ENCODE measurements at places on chromosomes 7 and 10.

DNA sequence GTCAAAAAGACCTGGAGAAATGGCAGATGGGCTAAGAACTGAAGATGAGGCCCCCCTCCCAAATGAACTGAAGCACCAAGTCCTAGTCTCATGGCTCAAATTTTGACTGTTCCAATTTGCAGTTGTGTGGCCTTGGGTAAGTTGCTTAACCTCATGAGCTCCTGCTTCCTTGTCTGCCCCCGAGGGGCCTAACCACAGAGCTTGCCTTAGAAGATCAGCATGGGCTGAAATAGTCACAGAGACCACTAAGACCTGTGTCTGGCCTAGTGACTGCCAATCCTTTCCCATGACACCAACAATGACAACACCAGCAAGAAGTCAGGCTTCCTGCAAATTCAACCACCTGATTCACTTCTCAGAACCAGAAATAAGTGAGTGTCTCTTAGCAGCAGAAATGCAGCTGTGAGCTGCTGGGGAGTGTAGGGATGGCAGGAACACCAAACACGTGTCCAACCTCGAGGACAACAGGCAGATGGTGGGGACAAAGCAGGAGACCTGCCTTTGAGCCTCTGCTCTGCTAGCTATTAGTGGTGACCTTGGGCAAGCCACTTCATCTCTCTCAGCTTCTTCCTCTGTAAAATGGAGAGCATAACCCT is 23.7 kb downstream of the CRHR2 start:
- DNase-seq = no peak

- no peak for DNase-seq
Observed at GRCh38 chr10:69726850-69727249, 74.9 kb upstream of the COL13A1 start.

GRCh38 chr7:34727464-34727995 is 69.5 kb downstream of the NPSR1 start:
- DNase-seq = no peak

- DNase-seq = no peak
Observed at GRCh38 chr7:116711790-116712189, 39.8 kb downstream of the MET start.

- no peak for DNase-seq
Observed at GRCh38 chr10:17086865-17087367, 42.7 kb downstream of the CUBN start.

DNA sequence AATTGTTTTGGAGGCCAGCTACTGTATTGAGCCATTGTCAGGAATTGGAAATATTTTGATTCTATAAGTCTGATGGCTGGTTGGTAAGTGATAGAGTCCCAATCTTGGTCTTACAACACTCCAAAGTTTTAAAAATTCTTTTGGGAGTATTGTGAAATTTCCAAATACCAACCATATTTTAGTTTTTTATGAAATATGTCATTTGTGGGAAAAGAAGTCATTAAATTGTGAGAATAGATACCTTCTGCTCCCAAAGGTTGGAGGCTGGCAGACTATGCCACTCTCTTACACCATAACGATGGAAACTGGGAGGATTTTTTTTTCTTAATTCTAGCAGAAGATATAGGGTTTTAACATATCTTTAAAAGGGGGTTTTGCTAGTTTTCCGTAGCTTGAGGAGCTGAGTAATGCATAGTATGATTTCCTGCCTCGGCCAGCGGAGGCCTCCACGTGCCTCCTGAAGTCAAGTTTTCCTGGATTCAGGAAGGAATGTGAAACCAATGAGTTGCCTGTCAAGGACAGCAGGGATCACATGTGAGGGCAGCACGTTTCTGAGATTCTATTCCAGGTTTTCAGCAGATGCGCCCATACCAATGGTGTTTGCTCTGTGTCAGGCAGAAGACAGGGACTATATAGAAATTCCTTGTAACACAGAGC is 92.2 kb upstream of the LAMB4 start:
- DNase-seq = no peak

- DNase-seq = no peak
Observed at GRCh38 chr7:130880668-130881067, 146.7 kb upstream of the KLF14 start.

- DNase-seq = no peak
Observed at GRCh38 chr7:151379534-151380198, 30.2 kb downstream of the WDR86 start.

DNA sequence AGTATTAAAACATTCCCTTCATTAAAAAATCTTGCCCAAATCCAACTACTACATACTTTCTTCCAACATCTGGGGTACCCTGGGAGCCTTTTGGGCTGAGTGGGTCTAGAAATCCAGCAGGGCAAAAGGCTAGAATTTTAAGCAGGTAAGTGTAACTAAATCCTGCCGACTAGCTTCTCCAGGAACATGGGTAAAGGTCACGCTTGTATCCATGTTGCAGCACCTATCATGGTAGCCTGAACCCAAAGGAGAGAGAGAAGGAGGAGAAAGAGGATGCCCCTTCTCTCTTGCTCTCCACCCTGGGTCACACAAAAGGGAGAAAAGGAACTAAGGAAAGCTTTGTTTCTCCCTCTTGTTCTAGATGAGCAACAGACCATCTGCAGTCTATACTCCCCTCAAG is 53.3 kb downstream of the ZNF680 start:
- DNase-seq = no peak

DNA sequence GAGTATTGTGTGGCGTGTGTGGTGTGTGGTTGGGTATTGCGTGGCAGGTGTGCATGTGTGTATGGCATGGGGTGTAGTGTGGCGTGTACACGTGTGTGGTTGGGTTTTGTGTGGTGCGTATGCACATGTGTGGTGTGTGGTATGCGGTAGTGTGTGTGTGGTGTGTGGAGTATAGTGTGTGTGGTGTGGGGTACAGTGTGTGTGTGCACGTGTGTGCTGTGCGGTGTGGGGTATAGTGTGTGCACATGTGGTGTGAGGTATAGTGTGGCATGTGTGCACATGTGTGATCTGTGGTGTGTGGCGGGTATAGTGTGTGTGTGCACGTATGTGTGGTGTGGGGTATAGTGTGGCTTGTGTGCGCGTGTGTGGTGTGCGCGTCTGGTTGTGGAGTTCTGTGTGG is 20.9 kb upstream of the UTF1 start:
- no peak for DNase-seq

- no peak for DNase-seq
Observed at GRCh38 chr10:11144626-11145494, 127.2 kb downstream of the CELF2 start.

- DNase-seq = no peak
Observed at GRCh38 chr7:47428768-47429472, 153.0 kb downstream of the TNS3 start.

- DNase-seq = no peak
Observed at GRCh38 chr10:98666276-98666675, 219.5 kb upstream of the HPS1 start.

- no peak for DNase-seq
Observed at GRCh38 chr7:87498893-87499292, 23.4 kb upstream of the ABCB4 start.

GRCh38 chr10:35637462-35637861 is 4.6 kb downstream of the FZD8 start:
- no peak for DNase-seq

DNA sequence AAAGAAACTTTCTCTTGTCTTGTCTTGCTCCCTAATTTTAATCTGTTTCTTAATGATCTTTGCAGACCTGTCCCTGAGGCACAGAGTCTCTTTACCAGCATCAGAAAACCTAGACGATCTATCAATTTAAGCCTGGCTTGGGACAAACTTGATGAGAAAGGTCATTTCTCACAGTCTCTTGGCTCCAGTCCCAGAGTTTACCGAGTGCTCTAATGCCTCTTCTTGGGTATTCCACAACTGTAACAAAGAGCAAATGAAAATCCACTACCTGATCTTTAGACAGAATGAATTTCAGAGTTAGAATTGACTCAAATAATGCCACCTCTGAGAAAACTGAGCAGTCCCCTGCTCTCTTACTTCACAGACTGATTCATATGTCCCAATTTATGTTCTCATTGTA is 106.4 kb upstream of the DNAJB12 start:
- DNase-seq = no peak

GRCh38 chr10:124450012-124450782 is at the start of gene NKX1-2:
Gene NKX1-2 (minus strand): TSS chr10:124450035. CDS start chr10:124449943, 92 bp downstream.
- DNase-seq = no peak

DNA sequence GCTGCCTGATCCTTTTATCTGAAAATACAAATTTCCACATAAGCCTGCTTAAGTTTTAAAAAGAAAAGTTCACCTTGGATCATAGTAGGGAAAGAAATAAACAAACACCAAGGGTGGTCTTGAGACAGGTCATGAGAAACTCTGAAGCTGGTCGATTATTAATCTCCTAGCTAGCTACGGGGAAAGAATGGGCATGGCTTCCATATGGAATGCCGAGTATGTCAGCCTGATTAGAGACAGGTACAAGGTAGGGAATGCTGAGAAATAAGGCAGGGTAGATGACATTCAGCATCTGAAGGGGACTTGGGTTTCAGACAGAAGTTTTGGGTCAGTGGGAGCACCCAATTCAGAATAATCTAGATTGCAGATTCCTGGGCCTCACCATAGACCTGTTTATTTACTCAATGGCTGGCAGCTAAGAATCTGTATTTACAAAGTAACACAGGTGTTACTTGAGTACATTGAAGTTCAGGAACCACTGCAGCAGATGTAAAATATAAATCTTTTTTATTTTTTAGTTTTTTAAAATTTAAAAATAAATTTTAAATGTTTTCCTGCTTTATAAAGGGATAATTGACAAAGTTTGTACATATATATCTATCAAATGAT is 49.0 kb downstream of the SCIN start:
- DNase-seq = no peak

DNA sequence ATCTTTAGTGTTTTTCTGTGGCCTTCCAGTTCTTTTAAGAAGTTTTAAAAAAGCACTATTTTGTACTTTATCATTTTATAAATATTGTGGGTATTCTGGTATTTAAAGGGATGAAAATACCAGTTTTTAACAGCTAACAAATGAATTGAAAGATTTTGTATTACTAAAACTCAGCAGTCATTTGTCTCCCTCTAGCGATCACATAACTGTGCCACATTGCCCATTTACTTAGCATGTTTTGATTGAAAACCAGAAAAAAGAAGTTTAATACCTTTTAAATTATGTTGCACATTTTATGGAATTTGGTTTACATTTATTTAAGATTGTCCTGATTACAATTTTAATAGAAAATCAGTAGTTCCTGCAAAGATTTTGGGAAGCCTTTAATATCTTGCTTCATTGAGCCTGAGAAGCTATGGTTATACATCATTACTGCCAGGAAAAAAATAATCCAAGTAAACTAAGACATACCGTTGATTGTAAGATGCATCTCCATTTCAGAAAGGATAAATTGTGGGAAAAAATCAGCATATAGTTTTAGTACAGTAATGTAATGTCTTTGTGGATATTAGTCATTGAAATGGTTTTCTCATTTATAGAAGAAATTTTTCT is 34.9 kb downstream of the TAX1BP1 start:
- DNase-seq = no peak

DNA sequence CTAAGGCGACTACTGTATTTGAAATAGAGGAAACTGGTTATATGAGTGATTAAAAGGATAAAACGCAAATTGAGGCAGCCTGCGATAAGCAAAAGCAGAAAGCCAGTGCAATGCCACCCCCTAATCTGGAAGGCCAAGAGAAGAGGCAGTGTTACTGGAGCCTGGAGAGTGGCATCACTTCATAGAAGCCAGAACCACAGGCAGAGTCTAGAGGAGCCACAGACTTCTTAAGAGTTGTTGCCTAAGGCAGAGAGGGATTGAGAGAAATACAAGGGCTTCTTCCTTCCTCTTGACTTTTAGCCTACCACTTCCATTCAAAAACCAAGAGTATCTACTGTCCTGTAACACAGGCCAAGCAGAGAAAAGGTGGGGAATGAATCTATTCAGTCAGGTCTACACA is 94.9 kb upstream of the SKAP2 start:
- DNase-seq = no peak

GRCh38 chr10:18224626-18225445 is 84.6 kb downstream of the CACNB2 start:
- DNase-seq = no peak

GRCh38 chr7:106720641-106721040 is 59.7 kb upstream of the CCDC71L start:
- no peak for DNase-seq

DNA sequence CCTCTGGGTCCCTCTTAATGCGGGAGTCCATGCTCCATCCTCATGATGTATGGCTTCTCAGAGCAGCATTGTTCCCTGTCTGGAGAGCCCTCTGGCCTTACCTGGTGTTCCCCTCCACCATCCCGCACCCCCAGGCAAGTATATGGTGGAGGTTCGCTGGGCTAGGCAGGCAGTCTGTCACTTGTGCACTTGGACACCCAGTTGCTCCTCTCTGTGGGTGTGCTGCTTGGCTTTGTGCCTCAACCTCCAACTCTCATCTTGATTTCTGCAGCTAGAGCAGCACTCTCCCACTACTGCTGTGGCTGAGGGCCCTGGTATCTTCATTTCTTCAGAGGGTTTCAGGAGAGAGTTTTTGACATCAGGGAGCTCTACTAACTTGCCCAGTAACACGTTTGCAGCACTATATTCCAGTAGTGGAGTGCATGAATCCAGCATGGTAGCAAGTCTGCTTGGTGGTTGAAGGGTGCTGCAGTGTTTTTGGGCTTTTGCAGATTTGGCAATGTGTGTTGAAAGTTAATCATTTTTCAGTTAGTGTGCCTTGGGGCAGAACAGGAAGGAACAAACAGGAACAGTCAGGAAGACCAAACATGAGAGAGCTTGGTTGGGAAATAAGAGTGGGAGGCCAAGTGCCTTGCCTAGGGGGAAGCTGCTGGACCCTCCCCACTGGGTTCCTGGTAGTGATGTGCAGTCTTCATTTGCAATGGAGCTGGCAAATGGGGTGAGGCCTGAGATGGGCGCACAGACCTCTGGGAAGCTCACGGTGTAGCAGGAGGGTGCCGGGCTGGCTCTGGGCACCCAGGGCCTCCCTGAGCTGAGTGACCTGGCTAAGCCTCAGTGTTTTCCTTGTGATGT is 37.4 kb downstream of the TSPAN14 start:
- no peak for DNase-seq

- no peak for DNase-seq
Observed at GRCh38 chr10:112803961-112804401, 146.1 kb upstream of the TCF7L2 start.

DNA sequence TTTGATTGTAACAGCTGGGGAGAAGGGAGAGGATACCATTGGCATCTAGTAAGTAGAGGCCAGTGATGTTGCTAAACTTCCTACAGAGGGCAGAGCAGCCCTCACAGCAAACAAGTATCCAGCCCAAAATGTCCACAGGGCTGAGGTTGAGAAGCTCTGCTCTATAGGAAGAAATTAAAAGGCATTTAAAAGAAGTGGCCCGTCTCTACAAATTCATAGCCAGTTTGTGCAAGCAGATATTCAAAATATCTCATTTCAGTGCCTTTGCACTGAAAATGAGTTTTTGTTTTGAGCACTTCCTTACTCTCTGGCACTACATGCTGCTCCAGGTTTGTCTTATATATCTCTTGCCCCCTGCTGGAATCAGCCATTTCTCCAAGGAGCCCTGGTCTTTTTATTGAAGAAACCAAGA is 330.0 kb downstream of the BBS9 start:
- DNase-seq = no peak
